HepG2 (cell line): ENCODE measurements at places on chromosomes 1 and 21.

DNA sequence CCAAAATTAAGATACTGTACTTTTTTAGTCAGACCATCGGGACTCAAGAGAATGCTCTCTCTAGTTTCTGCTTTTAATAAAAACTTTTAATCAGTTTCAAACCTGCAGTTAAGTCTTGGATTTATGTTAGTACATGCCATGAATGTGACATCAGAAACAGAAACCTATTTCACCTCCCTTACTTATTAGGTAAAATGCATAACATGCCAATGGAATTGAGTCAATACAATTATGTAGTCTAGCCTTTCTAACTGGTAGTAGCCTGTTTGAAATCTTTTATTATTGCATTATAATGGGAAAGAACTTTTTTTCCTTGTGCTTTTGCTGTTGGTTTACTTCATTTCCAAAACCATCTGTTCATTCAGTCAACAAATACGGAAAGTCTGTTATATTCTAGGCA is 4.8 kb downstream of the PHACTR4 start:
- DNase-seq: no peak

DNA sequence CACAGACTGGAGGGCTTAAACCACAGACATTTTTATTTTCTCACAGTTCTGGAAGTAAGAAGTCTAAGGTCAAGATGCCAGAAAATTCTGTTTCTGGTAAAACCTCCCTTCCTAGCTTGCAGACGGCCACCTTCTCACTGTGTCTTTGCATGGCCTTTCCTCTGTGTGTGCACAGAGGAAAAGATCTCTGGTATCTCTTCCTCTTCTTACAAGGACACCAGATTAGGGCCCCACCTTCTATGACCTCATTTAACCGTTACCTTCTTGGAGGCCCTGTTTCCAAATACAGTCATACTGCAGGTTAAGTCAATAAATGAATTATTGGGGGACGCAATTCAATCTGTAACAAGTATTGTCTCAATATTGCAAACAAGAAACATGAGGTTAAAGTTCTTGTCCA is 63.0 kb upstream of the PRDX6 start:
- DNase-seq: no peak

DNA sequence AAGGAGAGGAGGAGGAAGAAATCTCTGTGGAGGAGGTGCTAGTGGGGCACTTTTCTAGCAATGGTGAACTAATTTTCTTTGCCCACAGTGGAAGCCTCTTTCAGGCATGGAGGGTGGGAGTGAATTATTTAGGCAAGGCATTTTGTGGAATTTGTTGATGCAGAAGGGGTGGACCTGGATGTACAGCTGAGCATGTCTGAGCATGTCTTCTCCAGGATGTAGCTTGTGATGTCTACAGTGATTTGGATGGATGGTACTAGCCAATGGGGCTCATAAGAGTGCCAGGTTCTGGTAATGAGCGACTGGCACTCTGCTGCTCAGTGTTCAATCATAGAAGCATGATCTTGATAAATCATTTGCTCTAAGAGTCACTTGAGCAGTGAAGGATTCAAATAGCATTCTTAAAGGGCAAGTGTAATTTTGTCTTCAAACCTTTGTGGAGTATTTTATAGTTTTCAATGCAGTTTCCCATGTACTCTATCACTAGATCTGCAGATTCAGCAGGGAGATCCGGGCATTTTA is 153.9 kb upstream of the LMO4 start:
- DNase-seq: no peak

DNA sequence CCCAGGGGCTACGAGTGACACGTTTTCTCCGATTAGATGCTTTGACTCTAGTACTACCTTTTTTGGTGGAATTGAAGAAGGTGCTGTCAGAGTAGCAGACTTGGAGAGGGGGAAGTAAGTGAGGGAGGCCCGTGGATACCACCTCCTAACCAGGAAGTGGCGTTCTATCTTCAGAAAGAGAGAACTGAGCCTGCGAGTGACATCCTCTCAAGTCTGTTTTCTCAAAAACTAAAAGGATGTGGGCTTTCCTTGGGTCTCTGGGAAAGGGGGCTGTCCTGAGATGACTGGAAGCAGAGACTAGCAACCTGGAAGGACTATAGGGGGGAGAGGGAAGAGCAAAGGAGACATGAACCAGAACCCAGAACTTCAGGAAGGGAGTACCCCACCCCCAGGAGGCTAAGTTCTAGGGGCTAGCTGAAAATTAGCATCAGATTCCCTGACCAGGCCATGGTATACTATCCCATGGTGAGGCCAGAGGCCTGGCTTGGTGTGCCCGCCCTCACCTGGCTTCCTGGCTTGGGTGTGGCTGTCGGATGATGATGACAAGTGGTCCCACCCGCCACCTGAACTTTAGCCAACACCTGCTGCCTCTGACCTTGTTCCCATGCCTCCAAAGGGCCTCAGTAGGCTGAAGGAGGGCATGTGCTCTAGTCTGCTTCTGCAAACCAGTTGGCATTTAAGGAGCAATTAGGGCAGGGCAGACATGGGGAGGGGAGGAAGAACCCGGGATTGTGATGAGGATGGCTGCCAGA is 49.1 kb downstream of the ATP2B4 start:
- DNase-seq: no peak

- DNase-seq: no peak
These were observed 35.5 kb downstream of the CAPN2 start for GRCh38 chr1:223747838-223748335.

GRCh38 chr1:91523482-91523881 is 22.8 kb downstream of the CDC7 start:
- no peak for DNase-seq

DNA sequence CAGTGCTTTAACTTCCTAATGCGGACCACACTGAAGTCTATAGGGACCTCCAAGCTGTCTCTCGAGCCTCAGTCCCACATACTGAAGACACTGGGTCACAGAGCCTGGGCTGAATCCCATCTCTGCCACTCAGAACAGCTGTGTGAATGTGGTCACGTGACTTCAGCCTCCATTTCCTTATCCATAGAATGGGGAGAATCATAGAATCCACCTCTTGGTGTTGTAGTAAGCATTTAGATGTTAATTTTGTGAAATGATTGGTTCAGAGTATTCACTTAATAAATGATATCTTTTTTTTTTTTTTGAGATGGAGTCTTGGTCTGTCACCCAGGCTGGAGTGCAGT is 41.2 kb upstream of the LYST start:
- DNase-seq: no peak
